ENCODE measurements at places on chromosomes 2 and 18.

DNA sequence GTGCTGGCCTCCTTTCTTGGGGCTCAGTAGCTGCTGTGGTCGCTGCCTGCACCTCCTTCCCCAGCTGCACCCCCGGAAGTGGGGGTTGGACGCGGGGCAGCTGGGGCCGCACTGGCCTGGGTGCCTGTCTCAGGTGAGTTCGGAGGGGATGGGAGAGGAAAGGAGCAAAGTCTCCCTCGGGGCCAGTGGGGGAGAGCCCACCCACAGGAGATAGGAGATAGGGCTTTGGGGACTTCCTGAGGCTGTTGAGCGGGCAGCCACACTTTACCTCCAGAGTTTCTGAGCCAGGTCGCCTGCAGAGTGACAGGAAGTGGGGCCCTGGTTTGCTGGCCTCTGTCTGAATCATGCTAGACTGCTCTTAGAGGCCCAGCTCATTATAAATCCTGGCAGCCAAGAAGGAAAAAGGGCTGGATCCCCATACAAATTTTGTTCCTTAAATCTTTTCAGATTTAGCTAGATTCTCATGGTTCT is 8.1 kb downstream of the MBP start:
- DNase-seq = peak; percentile 48

GRCh38 chr2:129912066-129912820 is 67.2 kb upstream of the RAB6C start:
- DNase-seq = no peak

DNA sequence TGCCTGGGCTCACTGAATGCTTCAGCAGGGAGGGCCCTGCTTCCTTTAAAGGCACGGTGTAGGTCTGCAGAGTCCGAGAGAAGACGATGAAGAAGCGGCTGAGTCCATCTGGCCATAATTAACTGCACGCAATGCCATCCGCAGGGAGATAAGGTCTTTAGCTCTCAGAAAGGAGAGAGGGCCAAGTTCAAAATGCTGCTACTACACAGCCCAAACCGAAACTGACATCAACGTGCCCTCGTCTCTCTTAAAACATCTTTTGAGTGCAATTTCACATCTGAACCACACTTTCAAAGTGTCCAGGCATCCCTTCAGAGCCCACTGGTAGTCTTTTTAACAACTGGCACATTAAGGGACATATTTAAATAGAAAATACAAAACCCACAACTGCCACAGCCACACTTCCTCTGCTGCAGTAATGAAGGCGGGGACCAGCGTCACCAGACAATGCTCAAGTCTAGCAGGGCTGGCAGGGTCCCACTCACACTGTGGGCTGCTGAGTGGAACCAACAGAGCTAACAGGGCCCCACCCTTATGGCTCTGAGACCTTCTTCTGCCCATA is 35.8 kb downstream of the ST3GAL5 start:
- DNase-seq = peak; percentile 51

DNA sequence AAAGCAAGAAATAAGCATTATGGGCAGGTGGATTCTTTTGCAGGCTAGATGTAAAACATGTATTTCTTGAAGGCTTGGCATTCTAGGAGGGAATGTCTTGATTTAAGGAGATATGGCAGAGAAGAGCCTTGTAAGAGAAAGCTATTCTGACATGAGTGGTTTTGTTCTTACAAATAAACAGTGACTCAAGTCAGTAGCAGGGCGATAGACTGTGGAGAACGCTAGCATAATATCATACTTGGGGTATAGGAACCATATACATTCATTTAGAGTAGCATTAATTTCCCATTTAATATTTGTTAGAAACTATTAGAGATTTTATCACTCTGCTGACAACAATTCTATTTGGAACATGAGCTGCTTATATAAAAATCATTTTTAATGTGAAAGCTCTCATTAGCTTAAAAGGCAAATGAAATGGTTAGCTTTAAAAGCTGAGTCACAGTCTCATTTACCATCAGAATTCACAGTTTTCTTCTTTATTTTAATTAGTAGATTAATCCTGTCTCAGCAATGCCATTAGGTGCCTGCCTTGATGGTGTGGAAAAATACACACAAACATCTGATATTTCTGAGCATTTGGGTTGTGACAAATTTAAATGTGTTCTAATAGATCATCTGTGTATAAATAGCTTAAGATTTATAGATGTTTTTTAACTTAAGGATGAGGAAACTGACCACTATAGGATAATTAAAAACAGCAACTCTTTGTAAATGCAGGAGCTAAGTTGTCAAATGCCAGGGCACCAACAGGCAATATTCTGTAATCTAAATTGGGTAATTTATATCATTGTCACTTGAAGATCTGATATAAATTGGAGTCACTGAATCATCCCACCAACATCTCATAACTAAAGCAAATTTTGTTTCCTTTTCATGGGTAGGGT is 276.7 kb downstream of the PLCL1 start:
- no peak for DNase-seq
